ENCODE measurements at places on chromosomes 6 and 20.

DNA sequence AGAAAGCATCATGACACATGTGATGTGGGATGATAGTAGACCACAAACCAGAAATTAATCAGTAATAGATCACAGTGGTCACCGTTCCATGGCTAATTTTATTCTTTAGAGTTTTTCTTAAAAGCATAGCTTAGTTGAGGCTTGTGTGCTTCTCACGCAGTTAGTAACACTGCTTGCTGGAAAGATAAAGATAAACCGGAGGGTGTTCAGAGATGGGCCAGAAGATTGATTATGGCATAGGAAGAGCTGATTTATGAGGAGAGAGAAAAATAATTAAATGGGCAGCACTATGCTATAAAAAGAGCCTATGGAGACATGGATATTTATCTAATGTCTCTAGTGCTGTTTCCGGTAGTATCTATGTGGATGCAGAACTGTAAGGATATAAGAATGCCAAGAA, 173.6 kb downstream of the MMS22L start:
- DNase-seq = no peak

- DNase-seq = no peak
Measured at GRCh38 chr20:43066125-43066524, 123.6 kb downstream of the PTPRT start.

- no peak for DNase-seq
Measured at GRCh38 chr20:62702895-62703852, 5.5 kb upstream of the NTSR1 start.

DNA sequence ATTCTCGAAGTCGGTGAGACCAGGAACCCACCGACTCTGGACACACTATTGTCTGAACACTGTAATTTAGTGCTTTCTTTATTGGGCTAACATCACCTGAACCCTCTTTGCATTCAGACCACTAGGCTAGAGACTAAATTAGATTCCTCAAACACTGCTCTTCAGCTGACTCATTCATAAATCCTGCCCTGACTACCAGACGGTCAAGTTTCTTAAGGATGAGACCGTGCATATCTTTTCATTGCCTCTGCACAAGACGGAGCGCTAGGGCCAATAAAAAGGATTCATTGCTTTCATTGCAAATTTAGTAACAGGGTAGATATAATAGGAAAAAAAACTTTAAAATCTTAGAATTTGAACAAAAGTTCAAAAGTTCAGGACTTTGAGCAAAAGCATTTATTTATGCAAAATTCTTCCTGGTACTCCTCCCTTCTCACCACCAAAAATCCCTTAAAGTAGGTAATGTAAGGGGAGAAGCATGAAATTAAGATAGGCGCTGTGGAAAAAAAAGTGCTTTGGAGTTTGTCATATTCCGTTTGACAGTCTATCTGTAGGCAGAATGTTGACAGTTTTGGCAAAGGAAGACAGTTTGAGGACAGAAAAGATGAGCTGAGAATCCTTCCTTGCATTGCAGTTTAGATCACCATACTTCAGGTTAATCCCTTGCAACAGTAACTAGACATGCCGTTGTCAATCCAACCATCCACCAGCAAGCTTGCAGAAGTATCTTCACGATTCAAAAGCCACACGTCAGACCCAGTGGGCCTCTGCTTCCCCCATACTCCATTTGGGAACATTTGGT, 328.6 kb upstream of the JARID2 start:
- no peak for DNase-seq

DNA sequence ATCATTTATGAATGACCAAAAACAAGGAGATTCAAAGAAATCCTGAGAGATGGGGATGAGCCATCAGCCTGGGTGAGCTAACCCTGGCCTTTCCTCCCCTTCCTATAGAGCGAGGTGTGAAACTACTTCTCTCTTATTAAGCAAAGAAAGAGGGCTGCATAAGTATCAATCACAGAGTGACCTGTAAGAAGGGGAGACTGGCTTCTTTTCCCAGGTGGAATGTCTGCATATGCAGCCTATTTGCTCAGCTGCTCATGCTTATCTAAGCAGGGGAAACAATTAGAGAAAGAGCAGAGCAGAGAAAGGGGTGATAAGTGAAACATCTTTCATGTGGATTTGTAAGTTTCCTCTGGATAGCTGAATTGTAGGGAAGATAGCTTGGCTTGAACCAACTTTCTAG, 160.0 kb downstream of the PKHD1 start:
- no peak for DNase-seq

- no peak for DNase-seq
Measured at GRCh38 chr20:57395111-57395966, 4.1 kb downstream of the RBM38 start.

GRCh38 chr20:52191132-52191915, at the start of gene ZFP64:
ZFP64 (minus strand) TSS chr20:52191779; CDS start chr20:52191636, 143 bp downstream.
- peak; percentile 47 for DNase-seq

DNA sequence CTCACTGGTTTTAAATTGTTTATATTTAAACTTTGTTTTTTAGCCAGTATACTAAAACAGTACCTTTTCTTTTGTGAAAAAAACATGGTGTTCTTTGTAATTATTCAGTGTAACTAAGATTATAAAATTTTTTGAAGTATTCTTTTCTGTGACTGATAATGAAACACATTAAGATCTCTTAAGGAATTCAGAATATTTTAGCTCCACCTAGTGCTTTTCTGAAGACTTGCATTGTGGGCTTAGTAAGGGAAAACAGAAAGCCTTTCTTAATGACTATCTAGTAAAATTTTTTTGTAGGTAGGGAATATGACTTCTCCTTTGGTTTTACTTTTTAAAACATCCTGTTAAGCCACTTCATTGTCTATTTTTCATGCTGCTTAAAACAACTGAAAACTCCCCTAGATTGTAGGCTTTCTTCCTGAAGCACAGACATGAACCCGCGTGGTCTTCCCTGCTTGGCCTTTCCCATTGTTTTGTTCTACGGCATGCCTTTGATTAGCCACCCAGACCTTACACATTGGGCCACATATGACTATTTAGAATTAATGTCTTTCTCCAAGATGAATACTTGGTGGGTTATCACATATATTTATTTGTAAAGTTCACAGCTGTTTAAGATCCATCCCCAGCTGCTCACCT, 72.1 kb downstream of the AFDN start:
- DNase-seq = no peak

GRCh38 chr6:148599967-148600426, 146.8 kb upstream of the UST start:
- no peak for DNase-seq

DNA sequence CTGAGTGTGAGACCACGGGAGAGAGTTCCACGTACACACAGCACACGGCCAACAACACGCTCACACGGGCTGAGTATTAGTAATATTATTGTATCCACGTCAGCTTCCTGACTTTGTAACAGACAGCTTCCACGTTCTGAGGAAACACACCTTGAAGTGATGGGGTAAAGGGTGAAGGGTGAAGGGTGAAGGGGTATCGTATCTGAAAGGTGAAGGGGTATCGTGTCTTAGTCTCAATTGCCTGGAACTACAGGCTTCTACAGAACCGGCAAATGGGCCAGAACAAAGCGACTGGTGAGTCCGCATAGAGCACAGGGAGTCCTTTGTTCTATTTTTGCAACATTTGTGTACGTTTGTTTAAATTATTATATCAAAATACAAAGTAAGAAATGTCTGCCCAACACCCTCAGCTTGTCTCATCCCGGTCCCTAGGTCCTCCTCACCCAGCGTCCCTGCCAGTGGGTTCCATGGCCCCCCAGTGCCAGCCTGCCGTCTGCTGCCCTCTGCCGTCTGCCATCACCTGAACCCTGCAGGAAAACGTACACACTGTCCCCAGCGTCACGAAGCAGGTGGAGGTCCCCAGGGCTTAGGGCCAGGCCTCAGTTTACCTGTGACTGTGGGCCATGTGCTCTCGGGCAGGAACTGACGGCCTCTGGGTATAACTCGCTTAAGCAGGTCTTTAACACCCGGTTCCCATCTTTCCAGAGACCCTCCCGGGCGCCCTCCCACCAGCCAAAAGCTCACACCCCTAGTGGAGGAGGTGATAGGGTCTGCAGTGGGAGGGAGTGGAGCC, 4.4 kb upstream of the HELZ2 start:
- no peak for DNase-seq

- DNase-seq = no peak
Measured at GRCh38 chr20:3080939-3081388, 3.6 kb downstream of the AVP start.

- DNase-seq = no peak
Measured at GRCh38 chr6:5529733-5530132, 268.4 kb downstream of the FARS2 start.

Measured in lower leg skin (tissue), 4 donors.